Stimulated activated CD8-positive, alpha-beta memory T cell treated with anti-CD3 and anti-CD28 coated beads, Interleukin-7, amount 100 ng/mL, for 1 hour (primary cell): ENCODE measurements at places on chromosomes 11 and 22.

DNA sequence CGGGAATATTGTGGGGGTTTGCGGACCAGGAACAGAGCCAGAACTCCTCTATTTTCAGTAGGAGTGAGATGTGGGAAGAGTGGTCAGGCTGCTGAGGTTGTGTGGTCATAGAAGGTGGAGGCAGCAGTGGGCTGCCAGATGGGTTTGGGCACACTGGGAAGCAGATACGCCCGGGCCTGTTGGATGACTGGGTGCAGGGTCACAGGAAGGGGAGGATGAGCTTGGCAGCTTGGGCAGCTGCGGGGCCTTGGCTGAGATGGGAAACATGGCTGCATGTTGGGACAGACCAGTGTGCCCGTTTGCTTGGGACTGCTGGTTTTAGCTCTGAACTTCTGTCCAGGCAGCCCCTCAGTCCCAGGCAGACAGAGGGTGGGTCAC lies 11.4 kb downstream of the SHANK3 start:
- no peak for DNase-seq

DNA sequence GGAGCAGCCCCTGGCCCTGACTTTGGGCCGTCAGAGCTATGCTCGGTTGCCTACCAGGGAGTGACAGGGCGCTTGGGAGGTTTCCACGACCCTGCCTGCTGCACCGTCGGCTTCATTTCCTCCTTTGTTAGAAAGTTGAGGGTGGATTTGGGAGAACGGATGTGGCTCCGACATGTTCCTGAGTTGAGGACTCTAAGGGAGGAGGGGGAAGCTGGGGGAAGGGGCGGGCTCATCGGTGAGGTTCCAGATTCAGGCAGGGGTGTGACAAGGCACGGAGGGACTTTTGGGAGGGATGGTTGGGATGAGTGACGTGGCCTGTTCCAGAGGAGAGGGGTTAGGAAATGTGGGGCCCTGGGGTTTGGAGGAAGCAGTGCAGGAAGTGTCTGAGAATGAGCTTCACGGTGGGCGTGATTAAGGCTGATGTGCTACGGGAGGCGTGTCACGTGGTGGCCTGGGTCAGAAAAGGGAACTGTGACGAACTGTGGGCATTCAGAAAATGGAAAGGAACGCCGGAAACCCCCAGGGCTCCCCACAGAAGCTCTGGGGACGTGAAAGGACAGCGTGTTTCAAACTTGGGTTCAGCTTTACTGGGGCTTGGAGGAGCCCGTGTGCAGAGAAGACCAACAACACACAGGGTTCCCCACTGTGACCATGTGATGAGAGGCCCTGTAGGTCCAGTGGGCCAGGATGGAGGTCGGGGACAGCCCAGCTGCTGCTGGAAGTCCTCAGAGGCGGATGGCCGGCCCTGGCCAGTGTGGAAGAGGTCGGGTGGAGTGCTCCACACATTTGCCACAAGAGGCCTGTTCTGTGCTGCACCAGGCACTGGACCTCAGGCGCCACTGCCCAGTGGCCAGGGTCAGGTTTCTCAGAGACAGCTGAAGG lies 2.8 kb downstream of the PARVB start:
- DNase-seq, result peak; percentile 51

- DNase-seq, result no peak
Measured at GRCh38 chr11:8593935-8594909, at the start of gene STK33. TSS of gene STK33 (minus strand) at chr11:8594228. CDS start at chr11:8474905, 119,323 bp downstream.

DNA sequence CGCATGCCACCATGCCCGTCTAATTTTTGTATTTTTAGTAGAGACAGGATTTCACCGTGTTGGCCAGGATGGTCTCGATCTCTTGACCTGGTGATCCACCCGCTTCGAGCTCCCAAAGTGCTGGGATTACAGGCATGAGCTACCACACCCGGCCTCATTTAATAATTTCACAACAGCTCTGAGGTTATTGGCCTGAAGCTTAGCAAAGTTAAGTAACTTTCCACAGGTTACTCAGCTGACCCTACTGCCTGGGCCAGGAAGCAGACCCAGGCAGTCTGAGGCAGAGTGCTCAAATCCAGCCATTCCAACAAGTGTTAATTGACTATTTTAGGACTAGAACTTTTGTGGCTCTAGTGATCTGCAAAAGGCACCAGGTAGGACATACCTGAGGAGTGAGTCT lies 52.2 kb upstream of the L3MBTL2 start:
- no peak for DNase-seq

DNA sequence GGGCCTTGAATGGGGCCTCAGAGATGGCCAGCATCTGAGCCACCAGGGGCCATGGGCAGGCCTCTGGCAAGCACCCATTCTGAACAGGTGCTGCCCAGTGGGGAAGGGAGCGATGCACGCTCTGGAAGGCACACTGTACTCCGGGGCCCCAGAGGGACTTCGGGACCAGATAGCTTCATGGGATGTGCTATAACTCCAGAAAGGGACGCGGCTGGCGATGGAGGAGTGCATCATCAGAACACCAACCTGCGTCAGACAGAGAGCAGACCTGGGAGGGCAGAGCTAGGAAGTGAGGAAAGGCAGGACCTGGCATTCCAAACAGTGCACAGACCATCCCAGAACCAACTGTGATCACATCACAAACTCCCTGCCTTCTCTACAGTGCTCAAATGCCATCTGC lies 16.8 kb downstream of the DGCR2 start:
- no peak for DNase-seq
